SK-N-MC (cell line): ENCODE measurements at places on chromosomes 6 and 20.

DNA sequence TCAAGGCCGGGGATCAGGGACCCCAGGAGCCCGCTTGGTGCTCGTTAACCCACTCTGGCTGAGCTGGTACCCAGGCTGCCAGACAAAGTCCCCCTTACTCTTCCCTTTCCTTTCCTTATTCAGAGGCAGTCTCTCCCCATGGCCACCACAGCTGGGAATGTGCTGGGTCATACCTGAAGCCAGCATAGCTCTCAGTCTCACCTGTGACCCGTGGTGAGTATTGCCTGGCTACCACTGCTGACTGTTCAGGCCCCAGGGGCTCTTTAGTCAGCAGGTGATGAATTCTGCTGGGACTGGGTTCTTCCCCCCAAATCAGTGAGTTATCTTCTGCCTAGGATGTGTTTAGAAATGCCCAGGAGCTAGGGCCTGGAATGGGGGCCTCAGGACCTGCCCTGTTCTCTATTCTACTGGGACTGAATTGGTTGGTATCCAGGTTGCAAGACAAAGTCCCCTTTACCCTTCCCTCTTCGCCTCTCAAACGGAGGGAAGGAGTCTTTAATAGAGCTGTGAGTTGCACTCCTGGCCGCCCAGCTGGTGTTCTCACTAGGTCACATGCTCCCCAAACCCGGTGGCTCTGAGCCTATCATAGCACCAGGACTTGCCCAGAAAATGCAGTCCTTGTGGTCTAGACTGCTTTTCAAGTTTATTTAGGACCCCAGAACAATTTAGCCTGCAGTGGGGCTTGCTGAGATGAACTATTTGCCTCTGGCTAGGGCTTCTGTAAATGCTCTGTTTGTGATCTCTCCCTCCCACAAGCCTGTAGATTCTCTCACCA is 64.6 kb downstream of the MYO6 start:
- DNase-seq, result no peak

GRCh38 chr6:117564681-117565080 is 37.6 kb downstream of the GOPC start:
- no peak for DNase-seq

GRCh38 chr6:109318328-109318876 is 63.9 kb downstream of the CD164 start:
- DNase-seq, result no peak

DNA sequence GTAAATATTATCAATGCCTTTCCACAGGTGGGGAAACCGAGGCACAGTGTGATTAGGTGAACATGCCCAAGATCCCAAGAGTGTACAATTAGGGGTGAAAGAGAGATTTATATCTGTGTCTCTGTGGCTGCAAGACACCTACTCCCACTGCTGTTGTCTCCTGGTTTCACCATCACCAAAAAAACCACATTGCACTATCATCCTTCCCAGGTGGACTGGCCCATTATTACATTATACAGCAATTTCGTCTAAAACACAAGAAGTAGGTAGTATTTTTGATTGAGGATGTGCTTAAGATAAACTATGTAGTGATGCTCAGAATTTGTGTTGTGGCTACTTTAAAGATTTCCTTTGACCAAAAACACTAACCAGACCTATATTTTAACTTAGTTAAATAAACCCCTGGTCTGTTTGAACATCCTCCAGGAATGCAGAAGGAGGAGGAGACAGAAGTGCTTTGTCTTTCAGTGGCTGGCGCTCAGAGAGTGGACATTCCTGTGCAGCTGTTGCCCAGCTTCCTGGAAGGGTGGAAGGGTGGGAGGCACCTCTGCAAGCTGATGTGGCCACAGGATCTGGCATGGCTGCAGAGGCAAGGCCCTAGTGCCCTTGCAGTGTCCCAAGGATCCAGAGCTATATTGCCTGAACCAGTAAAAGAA is 23.8 kb downstream of the DCBLD1 start:
- no peak for DNase-seq

DNA sequence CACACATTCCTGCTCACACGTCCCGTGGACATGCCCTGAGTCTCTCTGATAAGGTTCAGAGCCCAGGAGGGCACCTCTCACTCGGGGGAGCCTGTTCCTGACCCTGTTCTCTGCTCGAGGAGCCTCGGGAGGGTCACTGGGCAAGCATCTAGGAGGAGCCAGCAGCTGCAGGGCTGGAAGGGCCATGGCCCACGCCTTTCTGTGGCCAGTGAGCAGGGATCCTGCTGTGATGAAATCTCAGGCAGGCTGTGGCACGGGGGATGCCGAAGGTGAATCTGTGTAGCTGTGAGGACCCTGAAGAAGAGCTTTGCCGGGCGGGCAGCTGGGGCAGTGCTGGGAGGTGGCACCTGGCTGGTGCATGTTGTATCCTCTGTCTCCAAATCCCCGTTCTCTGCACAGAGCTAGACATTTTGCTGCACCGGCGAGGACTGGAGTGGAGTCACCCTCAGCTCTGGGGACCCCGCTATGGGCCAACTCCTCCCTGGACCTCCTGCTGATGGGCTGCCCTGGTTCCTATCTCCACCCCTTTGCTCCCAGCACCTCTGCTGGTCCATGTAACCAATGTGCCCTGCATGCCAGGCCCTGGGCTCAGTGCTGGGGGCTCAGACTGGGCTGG is 7.1 kb upstream of the NPBWR2 start:
- no peak for DNase-seq
